Muscle of leg (tissue), 16 donors: ENCODE measurements at places on chromosomes 12 and 14.

DNA sequence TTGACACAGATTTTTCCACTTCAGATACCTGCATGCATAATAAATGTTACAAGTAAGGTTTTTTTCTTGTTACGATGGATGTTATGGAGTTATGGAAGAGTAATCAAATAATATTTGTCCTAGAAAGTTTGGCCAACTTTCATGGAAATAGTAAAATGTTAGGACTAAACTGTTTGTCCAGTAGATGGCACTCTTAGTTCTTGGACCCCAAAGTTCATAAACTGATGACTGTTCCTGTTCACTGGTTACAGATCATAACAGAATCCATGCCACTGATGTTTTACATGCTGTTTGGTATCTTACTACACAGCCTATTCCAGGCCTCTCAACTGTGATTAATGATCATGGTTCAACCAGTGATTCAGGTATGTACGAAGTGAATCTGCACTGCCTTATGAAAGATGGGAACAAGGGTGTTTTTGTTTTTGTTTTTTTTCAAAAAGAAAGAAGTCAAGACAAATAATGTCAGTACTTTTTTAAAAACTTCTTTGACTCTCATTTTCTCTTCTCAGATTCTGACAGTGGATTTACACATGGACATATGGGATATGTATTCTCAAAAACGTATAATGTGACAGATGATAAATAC lies 48.8 kb upstream of the SLCO1C1 start:
- DNase-seq: peak; percentile 56

- DNase-seq: no peak
These were observed 2.2 kb downstream of the ASIC1 start for GRCh38 chr12:50059440-50060119.

DNA sequence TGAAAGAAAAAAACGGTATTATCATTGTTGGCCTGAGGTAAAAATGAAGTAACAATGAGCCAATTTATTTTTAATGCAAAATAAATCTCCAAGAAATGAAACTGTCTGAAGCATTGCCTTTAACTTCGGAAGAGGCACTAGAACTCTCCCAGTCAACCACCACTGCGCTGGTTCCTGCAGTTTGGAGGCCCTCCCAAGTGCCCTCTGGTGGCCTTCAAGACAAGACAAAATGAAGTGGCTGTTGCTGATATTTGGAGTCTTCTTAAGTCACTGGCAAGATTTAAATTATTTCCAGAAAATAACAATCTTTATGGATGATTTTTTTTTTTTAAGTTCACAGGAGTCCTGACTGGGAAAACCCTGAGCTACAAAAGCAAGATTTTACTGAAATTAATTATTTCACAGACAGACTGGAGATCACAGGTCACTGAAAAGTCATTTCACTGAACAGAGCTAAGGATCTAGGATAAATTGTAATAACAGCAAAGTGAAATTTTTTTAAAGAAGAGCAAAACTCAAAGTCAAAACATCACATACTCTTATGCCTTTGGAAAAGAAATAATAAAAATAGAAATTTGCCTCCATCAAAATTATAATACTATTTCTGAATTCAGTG lies 58.2 kb downstream of the DICER1 start:
- peak; percentile 88 for DNase-seq

DNA sequence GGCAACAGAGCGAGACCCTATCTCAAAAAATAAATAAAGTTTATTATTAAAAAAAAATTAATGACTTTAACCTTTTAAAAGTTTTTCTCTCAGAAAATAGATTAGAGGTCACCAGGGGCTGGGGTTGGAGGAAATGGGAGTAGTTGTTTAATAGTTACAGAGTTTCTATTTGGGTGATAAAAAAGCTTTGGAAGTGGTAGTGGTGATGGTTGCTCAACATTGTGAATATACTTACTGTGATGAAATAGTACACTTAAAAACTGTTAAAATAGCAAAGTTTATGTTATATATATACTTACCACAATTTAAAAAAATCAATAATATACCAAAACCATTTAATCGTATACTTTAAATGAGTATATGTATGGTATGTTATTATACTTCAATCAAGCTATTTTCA lies 59.6 kb downstream of the ARL6IP4 start:
- no peak for DNase-seq

GRCh38 chr12:131530422-131530821 lies 180.5 kb upstream of the SFSWAP start:
- peak; percentile 7 for DNase-seq

- no peak for DNase-seq
These were observed 6.6 kb downstream of the CHST11 start for GRCh38 chr12:104463368-104463767.

- DNase-seq: no peak
These were observed 417.8 kb upstream of the TMTC1 start for GRCh38 chr12:30201301-30202160.

DNA sequence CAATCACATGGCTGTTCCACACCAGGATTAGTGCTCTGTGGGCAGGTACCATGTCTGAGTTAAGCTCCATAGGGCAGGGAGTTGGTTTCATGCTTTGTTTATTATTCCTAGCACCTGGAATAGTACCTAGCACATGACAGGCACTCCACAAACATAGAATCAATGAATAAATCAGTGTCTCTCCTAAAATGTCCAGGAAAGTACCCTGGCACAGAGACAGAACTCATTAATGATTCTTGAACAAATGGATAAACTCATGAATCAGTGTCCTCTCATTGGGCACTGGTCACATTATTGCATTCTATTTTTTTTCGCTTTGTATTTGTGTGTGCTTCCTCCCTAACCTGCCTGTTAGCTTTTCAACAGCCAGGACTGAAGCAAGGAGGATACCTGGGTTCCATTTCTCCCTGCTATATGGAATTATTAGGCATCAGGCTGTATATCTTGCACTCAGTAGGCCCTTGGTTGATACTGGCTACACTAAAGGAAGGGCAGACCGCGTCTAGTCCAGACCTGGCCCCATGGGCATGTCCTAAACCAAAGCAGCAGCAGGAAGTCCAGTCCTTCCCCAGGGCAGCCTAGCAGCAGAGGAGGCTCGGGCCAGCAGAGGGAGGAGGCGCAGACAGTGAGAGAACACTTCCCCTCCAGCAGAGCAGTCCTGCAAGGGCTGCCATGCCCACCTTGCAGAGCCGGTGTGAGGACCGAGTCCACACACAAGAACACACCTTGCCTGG lies 18.4 kb downstream of the HDAC7 start:
- no peak for DNase-seq

DNA sequence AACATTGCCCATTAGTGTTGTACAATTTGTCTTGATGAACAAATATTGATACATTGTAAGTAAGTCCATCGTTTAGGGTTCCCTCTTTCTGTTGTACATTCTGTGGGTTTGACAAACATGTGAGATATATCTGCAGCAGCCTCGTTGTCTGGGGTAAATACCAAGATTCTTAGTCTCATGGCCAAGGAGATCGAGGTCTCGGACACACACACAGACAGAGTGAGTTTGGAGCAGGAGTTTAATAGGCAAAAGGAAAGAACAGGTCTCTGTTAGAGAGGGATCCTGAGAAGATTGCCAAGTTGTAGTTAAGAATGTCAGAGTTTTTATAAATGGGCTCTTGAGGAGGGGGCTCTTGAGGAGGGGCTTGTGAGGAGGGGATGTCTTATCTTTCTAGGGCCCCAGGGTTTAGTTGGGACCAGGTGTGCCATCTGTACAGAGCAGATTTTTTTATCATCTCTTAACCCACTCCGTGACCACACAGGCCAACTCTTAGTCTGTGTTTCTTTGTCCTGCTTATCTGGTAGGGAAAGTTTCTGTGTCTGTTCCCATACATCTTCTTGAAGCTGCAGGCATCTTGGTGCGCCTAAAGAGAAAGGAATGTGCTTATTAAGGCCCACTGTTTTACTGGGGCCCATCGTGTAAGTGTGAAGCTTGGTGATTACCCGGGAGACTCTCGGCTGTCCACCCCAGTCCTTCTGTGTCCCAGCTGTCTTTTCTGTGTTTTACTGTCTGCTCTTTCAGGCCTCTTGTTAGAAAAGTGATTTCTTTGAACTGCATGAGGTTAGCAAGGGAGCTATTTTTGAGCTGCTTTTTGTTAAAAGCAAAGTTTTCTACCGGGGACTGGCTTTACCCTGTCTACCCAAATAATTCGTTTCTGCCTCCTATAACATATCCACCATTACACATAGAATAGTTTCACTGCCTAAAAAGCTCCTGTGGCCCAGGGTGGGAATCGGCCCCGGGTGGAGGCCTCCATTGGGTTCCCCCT lies 22.4 kb upstream of the CLEC2D start:
- DNase-seq: peak; percentile 19

GRCh38 chr12:47393403-47393790 lies 312.4 kb downstream of the RPAP3 start:
- no peak for DNase-seq

DNA sequence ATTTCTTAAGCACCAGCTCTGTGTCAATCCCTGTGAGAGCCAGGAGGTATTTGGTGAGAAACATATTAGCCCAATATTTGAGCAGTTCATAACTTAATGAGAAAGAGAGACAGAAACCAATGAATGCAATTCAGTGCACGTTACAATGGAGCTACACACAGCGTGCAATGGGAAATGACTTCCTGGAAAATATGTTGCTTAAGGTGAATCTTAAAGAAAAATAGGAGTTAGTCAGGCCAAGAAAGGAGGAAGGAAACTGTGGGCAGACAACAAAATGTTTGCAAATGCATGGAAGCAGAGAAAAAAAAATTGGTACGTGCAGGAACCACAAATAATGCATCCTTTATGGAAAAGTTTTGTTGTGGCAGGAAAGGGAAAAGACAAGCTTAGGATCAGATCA lies 481.7 kb downstream of the BCAT1 start:
- DNase-seq: peak; percentile 28

- no peak for DNase-seq
These were observed 79.1 kb upstream of the PTGDR start for GRCh38 chr14:52188381-52188780.

DNA sequence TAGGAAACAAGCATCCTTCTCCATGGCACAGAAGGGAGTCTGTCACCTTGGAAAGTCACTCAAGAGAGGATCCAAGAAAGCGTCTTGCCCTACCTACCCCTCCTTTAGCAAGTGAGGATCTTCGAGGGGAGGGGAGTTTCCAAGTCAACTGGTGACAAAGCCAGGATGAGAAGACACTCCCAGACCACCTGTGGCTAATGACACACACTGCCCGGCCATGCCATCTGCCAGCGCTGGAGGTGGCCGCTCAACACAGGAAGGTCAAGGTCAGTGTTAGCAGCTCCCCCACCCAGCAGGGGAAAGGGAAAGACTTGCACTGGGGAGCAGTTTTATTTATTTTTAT lies 41.3 kb downstream of the ELK3 start:
- no peak for DNase-seq

- DNase-seq: no peak
These were observed 15.2 kb downstream of the SYNJ2BP start for GRCh38 chr14:70401643-70402042.

DNA sequence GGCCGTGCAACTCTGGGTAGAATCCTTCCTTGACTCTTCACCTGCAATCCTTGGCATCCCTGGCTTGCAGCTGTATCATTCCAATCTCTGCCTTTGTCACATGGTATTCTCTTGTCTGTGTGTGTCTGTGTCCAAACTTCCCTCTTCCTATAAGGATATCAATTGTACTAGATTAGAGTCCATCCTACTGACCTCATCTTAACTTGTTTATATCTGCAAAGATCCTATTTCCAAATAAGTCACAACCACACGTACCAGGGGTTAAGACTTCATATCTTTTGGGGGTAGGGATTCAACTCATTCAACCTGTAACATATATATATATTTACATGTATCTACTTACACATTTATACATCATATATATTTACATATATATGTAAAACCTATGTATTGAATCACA lies 29.6 kb upstream of the RASSF3 start:
- DNase-seq: no peak

DNA sequence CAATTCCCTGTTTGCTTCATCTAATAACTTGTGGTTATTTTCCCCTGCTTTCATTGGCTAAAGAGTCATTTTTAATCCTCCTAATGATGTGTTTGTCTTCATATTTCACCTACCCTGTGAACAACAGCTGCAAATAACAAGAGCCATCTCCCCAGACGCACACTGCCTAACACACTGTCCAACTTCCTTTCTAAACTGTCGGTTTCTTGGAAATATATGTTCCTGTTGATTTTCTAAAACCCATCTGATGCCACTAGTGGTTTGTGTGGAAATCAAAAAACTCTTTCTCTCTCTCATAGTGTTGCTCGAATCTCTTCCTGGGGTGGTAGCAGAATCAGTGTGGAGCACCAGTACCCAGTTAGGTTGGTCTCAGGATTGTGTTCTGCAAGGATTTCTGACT lies 226.9 kb downstream of the EPS8 start:
- DNase-seq: peak; percentile 86

DNA sequence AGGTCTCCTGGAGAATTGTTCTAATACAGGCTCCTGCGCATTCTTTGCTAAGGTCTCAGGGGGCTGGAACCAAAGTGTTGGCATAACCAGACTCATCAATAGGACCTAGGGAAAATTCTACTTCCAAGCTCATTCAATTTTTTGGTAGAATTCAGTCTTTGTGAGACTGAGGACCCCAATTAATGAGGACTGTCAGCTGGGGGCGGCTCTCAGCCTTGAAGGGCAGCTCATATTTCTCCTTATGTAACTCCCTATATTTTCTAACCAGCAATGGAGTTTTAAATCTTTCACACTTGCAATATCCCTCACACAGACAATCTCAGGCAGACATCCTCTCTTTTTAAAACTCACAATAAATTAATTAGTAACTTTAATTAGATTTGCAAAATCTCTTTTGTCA lies 476.4 kb upstream of the LRFN5 start:
- no peak for DNase-seq

DNA sequence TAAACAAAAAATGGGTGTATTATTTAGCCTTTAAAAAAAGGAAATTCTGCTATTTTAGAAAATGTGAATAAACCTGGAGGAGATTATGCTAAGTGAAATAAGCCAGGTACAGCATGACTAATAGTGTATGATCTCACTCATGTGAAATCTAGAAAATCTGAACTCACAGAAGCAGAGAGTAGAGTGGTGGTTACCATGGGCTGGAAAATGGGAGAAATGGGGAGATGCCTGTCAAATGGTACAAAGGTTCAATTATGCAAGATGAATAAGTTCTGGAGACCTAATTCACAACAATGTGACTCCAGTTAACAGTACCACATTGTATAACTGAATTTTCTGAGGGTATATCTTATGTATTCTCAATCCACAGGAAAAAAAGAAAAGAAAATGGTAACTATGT lies 17.4 kb upstream of the LEMD3 start:
- no peak for DNase-seq

- DNase-seq: no peak
These were observed 1104.7 kb upstream of the TMEM132C start for GRCh38 chr12:127162307-127162706.

DNA sequence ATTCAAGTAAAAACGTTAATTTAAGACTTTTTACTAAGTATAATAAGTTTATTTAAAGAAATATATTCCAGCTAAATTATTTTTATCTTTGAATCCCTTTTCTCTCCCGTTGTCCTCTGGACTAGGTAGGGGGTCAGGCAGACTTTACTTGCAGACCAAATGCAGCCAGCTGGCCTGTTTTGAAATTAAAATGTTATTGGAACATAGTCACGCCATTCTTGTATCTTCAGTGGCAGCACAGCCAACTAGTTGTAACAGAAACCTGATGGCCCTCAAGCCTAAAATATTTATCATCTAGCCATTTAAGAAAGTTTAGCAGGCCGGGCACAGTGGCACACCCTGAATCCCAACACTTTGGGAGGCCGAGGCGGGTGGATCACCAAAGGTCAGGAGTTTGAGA lies 52.7 kb downstream of the BCAT1 start:
- no peak for DNase-seq
